Mesenteric fat pad (tissue), 1 donor: ENCODE measurements at places on chromosomes 3 and 15. TPM values are rescaled to one million over a fixed set of nuclear protein-coding genes. Genes with fewer than 3 reads are reported as not detected.

Gene KNG1
- not detected for total RNA-seq

Gene ABCC5
- total RNA-seq = 24.2 TPM

Gene STAB1
- total RNA-seq = 557 TPM

Gene LRRK1
- 23.5 TPM for total RNA-seq

Gene DPPA4
- total RNA-seq = not detected

Gene CHST13
- 2.3 TPM for total RNA-seq

Gene TMEM212
- total RNA-seq = not detected

Gene PPM1L
- total RNA-seq = 12.7 TPM

Gene MON1A
- 9.8 TPM for total RNA-seq

Gene SELENOS
- 87.2 TPM for total RNA-seq

GRCh38 chr3:173826416-173826815, 428.9 kb downstream of the NLGN1 start:
- no peak for DNase-seq

DNA sequence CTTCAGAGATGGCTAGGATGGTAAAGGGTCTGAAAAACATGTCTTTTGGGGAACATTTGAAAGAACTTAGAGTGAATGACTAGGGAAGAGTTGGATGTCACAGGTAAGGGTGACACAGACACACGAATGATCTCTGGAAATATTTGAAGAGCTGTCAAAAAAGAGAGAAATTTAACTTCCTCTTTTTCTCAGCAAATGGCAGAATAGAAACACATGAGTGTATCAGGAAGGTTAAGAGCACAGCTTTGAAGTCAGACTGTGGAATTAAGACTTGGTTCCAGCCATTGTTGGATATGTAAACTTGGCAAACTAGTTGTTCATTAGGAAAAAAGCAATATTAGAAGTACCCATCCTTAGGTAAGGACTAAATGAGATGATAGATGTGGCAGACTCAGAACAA, 117.7 kb downstream of the IMPG2 start:
- no peak for DNase-seq

DNA sequence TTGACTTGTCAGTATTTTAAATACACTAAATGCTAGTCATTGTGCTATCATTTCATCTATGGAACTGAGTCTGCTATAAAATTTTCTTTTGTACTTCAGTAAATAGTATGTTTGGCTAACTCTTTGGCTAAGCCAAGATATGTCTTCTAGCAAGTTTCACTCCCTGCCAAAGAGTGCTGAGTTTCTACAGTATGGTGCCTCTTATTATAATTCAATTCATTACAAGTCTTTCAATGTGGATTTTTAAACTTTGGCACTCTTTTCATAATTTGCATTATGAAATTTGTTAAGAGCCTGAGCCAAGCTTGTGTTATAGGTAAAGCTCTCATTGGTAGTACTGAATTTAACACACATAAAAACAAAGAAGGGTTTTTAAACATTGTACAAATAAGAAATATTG, 24.4 kb downstream of the MORC1 start:
- DNase-seq = no peak

DNA sequence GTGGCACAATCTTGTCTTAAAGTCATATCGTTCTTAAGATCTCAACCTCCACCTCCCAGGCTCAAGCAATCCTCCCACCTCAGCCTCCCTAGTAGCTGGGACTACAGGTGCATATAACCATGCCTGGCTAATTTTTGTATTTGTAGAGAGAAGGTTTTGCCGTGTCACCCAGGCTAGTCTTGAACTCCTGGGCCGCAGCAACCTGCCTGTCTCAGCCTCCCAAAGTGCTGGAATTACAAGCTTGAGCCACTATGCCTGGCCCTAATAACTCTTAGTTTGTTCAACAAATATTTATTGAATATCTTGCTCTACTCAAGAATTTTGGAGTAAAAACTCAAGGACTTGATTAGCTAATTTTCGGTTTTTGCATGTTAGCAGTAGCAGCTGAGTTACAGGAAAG, 19.4 kb upstream of the EDEM1 start:
- no peak for DNase-seq

- DNase-seq = no peak
Observed at GRCh38 chr3:192929146-192929545, 11.5 kb upstream of the MB21D2 start.

DNA sequence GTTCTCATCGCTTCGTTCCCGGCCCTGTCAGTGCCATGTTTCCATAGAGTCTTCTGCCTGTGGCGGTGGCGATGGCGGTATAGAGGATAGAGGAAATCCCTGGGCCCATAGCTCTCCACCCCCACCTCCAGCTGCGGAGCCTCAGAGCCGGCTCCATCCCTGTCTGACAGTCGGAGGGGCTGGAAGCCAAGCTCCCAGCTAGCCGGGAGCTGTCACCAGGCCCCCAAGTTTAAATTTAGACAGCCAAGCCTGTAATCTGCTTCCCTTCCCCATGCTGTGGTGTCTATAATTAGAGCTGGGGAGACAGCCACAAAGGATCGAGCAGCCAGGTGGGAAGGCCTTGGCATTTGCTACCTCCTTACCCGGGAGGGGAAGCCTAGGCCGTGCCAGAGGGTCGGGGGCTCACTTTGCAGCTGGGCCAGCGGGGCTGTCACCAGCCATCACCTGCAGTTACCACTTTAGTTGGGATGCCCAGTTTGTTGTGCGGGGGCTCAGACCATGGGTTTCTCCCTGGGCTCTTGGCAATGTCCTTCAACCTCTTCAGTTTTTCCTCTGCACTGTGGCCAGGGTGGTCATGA, 56.3 kb upstream of the SEC13 start:
- DNase-seq = no peak

GRCh38 chr15:22933641-22934061, 46.5 kb downstream of the CYFIP1 start:
- DNase-seq = no peak

DNA sequence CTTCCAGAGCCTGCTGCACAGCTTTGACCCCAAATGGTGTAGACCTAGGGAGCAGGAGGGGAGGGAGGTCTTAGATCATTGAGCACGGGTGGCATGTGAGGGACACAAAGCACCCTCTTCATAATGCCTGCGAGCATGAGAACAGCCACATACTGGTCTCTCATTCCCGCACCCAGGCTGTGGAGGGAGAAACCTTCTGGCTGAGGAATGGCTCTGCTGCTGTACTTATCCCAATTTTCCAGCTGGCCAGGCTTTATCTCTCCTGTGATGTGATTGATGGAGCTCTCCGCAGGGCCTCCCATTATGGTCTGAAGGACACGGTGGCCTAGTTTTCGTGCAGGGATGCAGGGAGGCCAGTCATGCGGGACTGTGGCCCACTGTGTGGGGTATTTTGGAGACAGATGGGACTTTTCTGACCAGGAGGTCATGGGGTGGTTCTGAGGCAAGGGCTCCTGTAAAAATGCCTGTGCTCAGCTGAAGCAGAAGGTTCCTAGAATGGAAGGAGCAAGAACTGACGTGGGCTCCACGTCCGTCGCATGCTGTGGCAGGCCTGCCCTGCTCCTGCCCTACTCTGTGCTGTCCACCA, 251.5 kb downstream of the PLCL2 start:
- no peak for DNase-seq

GRCh38 chr3:183182732-183183610, 20.4 kb upstream of the LAMP3 start:
- no peak for DNase-seq

GRCh38 chr3:157414861-157415260, 21.8 kb upstream of the PTX3 start:
- no peak for DNase-seq

- no peak for DNase-seq
Observed at GRCh38 chr3:54712539-54712938, 215.3 kb downstream of the LRTM1 start.

DNA sequence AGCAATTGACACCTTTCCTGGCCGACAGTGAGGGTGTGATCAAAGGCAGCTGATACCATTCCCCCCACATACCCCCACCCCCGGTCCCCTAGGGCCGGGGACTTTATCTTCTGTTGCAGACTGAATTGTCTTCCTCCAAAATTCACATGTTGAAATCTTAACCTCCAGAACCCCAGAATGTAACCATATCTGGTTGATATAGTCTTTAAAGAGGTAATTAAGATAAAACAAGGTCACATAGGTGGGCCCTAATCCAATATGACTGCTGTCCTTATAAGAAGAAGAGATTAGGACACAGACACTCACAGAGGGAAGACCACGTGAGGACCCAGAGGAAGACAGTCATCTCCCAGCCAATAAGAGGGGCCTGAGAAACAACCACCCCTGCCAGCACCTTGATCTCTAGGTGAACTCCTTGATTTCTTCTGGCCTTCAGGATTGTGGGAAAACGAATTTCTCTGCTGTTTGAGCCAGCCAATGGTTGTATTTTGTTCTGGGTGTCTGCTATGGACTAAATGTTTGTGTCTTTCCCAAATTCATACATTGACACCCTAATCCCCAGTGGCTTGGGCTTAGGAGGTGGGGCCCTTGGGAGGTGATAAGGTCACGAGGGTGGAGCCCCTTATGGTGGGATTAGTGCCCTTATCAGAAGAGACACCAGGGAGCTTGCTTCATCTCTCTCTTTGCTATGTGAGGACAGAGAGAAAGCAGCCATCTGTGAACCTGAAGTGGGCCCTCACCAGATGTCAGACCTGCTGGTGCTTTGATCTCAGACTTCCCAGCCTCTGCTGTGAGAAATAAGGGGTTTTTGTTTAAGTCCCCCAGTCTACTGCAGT, 144.0 kb downstream of the CHSY1 start:
- DNase-seq = no peak

DNA sequence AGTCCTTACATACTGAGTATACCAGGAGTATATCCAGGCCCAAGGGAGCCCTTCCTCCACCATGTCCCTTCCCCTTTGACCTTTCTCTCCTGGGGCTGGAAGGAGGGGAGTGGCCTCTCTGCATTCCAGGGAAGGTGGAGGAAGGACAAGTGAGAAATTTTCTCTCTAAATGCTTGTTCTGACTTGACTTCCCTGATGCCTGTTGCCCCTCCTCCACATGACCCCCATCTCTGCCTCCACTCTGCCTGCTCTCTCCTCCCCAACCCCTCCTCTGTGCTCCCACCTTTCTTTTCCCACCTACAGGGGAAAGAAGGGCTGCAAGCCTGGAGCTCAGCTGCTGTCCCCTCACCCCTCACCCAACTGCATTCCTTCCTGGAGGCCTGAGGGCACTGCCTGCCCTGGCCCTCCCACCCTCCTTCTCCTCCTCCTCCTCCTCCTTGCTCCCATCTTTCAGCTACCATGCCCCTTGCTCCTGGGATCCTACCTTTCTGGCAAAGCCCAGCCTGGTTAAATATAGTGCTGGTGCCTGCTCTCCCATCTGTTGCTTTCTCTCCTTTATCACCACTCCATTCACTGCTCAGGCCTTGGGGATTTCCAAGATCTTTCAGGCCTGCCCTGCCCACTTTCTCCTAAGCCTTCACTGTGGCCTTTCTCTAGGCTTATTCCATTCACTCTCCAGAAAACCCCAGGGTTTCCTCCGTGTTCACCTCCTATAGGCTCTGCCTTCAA, 8.5 kb upstream of the DAG1 start:
- no peak for DNase-seq

GRCh38 chr15:58666957-58667356, 82.5 kb downstream of the ADAM10 start:
- DNase-seq = no peak

GRCh38 chr3:55661571-55661970, 174.5 kb upstream of the WNT5A start:
- no peak for DNase-seq

GRCh38 chr3:37029111-37029510, 35.8 kb downstream of the MLH1 start:
- DNase-seq = no peak

- DNase-seq = no peak
Observed at GRCh38 chr3:191020730-191021396, 158.4 kb upstream of the GMNC start.

DNA sequence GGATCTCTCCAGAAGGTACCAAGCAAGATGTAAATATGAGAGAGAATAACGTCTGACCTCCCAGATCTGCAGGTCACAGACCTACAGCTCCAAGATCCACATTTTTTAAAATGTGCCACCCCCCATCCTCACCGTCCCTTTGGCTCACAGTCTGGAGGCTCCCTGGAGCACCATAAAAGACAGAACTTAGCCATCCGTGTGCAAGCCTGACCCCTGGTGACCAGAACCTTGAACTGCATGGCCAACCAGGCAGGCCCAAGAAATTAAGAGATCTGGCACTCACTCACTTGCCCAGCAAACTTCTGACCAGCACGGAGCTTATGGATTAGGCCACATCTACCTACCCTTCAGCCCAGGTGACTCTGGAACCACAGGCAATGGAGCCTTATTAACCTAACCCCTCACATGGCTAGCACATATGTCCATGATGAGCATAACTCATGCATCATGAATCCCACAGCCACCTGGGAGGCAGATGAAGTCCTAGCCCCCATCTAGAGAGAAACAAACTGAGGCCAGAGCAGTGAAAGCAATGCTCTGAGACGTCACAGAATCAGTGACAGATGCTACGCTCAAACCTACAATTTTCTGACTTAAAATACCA, 275.3 kb downstream of the UACA start:
- DNase-seq = no peak

- no peak for DNase-seq
Observed at GRCh38 chr3:71366988-71367604, 216.4 kb downstream of the FOXP1 start.

DNA sequence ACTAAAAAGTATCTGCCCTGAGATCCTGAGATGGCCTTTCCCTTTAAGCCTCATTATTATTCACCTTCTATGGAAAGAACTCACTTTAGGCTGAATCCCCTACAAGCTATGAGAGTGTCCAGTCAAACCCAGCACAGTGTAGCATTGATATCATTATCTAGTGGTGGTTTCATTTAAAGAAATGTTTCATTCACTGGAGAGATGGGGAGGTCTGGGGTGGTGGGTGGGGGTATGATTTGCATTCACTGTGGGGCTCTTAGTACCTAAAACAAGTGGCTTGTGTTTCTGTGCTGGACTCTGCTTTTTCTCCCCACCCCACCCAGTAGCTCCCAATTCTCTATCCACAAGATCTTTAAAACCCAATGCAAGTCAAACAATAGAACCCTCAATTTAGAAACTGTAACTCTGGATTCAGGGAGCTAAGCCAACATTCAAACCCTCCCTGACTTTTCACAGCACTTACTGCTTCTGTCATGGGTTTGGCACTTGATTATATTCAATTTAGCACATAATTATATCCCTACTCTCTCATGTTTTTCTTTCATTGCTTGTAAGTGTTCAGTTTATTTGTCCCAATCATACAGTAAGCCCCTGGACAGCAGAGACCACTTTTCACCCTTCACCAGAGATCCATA, 310.5 kb upstream of the THBS1 start:
- DNase-seq = no peak

GRCh38 chr3:30668051-30668609, 61.7 kb downstream of the TGFBR2 start:
- DNase-seq = no peak

DNA sequence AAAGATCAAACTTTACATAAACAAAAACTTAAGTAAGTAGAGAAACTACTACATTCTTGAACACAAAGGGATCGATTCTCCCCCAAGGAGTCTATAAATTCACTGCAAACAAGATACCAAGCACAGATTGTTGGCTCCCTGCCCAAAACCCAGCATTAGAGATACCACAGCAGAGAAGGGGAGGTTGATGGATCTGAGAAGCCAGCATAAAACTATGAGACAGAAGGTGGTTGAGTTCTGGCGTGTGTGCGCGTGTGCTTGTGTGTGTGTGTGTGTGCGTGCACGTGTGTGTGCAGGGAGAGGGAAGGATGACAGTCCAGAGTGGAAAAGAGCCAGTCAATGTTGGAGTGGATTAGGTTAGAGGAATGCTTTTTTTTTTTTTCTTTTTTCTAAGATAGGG, 143.2 kb upstream of the PRR20G start:
- no peak for DNase-seq
